Activated CD8-positive, alpha-beta memory T cell treated with anti-CD3 and anti-CD28 coated beads for 24 hours (primary cell): ENCODE measurements at places on chromosomes 16 and 17.

- DNase-seq, result no peak
Observed at GRCh38 chr17:44095647-44096496, 25.3 kb downstream of the G6PC3 start.

DNA sequence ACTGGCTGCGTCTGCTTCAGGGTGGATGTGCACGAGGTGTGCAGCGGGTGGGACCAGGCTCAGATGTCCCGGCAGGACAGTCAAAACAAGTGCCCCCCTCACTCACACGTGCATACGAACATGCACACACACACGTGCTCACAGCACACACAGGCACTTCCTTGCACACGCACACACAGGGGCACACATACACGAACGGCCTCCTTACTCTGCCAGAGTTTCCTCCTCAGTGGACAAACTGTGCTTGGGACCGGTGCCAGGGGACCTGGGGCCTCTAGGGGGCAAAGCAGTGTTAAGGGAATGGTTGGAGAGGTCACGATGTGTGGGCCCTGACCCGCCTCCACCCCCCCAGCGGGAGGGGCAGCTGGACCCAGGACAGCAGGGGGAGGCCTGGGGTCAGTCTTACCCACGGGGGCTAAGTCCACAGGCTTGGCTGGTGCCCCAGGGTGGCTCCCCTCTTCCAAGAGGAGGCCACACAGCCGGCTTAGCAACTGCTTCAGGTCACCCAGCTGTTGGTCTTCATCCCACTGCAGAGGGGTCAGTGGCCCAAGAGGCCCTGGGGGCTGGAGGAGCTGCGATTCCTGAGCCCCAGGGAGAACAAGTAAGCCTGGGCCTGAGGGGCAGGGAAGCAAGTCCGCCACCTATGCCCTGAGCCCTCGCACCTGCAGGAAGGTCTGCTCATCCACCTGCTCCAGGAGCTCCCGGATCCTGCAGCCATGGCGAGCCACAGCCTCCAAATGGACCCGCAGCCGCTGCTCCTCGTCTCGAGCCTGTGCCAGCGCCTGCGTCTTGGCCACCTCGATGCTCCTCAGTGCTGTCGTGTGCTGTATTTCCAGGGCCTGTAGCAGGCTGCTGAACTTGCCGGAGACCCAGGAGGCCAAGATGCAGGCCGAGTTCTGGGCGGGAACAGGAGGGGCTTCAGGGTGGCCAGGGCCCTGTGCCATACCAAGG, 4.9 kb downstream of the TRIM65 start:
- DNase-seq, result no peak

DNA sequence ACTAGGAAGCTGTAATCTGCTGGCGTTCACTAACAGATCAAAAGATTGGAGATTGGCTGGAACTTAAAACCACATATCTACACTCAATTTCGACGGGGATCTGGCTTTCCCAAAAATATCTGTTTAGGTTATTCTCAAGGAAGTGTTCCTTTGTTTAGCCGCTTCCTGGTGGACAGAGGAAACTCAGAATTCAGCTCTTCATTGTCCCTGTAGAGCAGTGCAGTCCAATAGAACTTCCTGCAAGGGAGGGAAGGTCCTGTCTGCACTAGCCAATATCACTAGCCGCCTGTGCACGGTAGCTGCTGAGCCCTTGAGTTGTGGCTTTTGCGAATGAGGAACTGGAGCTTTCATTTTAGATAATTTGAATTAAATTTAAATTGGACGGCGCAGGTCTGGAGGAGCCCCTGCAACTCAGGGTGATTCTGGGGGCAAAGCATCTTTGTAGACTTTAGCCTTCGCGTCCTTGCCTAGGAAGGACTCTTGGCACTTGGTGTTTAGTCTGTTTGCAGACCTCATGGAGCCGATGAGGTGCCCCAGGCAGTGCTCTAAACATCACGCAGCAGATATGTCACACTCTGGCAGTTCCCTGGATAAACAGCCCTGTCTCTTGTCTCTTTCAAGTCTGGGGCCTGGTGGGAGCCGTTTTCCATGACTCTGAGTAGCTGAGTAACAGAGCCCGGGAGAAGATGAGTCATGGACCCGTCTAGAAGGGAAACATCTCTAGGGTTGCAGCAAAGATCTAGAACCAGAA, 122.2 kb downstream of the CCDC182 start:
- no peak for DNase-seq

DNA sequence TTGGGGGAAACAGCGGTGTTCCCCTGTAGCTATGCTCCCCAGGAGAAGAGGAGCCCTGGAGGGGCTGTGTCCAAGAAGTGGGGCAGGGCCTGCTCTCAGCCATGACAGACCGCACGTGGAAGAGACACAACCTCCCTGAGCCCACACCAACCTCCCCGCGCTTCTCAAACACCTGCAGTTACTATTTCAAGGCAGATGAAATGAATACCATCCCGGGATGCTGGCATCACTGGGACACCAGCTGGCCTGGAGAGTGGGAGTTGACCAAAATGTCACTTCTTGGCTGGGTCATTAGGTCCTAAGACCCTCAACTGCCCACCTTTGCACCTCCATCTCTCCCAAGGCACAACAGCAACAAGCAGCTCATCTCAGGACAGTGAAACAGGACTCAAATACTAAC, 32.0 kb downstream of the SPHK1 start:
- DNase-seq, result no peak

GRCh38 chr16:20441191-20441590, 10.1 kb upstream of the ACSM2A start:
- DNase-seq, result no peak

GRCh38 chr16:77790009-77790372, 1.6 kb downstream of the VAT1L start:
- no peak for DNase-seq

DNA sequence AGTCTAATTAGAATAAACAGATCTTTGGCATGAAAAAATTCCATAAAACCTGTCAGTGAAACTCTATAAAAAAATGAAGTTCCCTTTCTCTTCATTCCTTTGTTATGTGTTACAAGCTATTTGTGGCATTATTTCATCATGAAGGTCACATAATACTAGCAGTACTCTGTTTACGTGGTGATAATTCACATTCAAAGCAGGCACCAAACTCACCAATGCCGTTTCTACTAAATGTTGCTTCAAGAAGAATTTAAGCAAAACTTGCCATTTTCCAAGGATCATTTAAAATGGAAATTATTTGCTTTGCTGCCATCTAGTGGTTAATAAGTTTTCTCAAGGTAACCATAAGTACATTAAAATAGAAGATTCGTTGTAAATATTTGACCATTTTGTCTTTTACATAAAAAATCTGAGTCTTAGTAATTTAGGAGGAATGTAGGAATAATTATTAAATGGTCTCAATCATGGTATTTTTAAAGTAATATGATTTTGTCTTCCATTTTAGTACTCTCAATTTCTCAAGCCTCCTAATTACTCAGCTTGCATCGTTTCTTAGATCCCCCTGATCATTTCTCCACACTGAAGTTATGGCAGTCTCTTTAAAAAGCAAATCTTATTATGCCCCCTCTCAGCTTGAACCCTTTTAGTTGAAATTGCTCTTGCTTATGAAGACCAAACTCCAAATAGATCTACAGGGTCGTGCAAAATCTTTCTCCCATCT, 80.8 kb downstream of the OMG start:
- no peak for DNase-seq
